CD8-positive, alpha-beta memory T cell (primary cell): ENCODE measurements at places on chromosomes 12 and 14.

DNA sequence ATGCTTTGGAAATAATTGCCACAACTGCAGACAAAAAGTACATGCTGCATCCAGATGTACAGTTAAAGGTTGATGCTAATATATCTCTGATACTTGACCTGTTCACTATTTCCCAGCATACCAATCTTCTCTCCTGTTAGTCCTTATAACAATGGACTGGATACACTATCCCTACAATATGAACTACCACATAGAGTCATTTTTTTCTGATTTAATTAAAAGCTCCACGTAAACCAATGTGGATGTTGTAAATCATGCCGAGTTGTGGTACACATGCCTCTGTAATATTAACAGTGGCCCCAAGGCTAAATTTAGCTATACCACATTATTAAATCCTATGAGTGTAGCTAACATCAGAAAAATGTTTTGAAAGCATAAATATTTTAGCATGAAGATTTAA, 469.1 kb upstream of the RPL10L start:
- no peak for DNase-seq

DNA sequence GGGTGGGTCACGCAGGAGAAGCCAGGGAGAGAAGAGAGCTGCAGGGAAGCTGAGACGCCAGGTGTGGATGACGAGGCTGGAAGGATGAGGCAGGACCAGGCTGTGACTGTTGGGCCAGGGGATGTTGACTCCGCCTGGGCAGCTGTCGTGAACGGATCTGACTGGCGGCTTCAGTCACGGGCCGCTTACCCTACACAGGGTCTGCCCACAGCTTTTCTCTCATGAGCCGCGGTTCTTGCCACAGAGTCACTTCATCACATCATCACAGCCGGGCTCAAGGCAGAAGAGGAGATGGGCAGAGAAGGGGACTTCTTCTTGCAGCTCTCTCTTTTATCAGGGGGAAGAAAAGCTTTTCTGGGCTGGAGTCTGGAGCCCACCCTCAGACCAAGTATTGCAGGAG, 7.7 kb downstream of the CLBA1 start:
- DNase-seq, result no peak

DNA sequence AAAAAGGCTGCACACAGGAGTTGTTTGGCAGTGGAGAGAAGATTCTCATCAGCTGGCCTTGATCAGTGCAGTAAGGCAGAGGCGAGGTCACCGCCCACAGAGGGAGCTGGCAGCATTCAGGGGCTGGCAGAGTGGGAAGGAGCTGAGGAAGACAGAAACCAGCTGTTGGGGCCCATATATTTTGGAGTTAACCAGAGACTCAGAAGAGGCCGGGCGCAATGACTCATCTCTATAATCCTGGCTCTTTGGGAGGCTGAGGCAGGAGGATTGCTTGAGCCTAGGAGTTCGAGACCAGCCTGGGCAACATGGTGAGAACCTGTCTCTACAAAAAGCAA, 17.7 kb downstream of the SMCO2 start:
- no peak for DNase-seq

- no peak for DNase-seq
These were observed 29.7 kb downstream of the R3HDM2 start for GRCh38 chr12:57401165-57401564.

GRCh38 chr12:113837084-113837483, 129.0 kb downstream of the RBM19 start:
- no peak for DNase-seq

DNA sequence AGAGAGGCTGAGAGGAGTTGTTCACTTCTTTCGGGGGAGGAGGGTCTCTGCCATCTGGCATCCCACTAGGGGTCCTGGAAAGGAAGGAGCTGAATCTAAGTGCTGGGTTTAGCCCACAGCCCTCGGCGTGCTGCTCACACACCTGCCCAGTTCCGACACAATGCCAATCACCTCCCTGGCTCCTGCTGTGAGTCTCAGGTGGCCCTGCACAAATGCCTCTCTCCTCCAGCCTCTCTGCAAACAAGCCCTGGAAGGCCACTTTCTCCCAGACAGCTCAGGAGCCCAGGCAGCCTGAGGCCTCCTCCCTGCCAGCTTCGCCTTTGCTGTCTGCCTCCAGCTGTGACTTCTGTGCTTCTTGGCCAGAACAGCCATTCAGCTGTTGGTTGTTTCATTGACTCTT, 51.2 kb downstream of the SMIM41 start:
- DNase-seq, result no peak

- no peak for DNase-seq
These were observed 143.5 kb downstream of the RIMBP2 start for GRCh38 chr12:130572553-130572952.

GRCh38 chr12:68190301-68190700, 30.8 kb upstream of the IFNG start:
- no peak for DNase-seq

DNA sequence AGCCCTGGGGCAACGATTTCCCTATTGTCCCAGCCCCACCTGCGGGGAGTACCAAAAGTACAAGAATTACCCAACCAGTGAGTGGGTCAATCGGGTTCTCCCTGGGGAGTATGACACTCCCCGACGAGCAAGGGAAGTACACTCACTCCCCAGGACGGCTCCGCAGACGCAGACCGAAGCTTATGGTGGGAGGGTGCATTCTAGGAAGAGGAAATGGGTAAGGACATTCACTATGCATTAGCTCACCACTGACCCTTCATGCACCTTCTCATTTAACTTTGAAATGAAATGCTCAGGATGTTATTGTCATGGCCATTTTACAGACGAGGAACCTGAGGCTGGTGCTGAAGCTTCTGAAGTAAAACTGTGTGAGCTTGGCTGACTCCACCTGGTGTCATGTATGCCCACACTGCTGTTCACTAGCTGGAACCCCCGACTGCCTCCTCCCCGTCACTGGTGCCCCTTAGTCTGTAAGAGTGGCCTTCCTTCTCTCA, 45.8 kb upstream of the TMED10 start:
- no peak for DNase-seq

DNA sequence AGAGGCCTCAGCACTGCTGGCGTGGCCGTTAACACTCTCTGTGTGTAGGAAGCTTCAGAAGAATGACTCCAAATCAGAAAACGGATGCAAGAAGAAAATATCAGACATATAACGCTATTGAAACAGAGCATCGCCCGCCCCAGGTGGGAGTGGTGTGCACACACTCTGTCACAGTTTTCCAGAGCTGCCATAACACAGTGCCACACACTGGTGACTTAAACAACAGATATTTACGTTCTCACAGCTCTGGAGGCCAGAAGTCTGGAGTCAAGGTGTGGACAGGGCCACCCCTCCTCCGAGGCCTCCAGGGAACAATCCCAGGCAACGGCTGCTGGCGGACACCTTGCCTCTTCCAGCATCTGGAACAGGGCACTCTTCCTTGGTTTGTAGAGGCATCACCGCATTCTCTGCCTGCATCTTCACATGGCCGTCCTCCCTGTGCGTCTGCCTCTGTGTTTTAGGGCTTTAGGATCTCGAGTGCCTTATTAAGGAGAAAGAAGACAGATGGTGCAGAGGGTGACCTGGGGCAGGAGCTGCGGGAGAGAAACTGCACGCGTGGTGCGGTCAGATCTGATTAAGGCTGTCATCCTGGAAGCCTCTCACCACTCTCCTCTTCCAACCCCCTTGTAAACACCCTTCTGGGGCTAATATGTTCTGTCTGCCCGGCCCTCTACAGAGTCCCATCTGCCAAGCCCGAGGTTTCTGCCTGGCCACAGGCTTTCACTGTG, 141.0 kb downstream of the SLC15A4 start:
- no peak for DNase-seq

DNA sequence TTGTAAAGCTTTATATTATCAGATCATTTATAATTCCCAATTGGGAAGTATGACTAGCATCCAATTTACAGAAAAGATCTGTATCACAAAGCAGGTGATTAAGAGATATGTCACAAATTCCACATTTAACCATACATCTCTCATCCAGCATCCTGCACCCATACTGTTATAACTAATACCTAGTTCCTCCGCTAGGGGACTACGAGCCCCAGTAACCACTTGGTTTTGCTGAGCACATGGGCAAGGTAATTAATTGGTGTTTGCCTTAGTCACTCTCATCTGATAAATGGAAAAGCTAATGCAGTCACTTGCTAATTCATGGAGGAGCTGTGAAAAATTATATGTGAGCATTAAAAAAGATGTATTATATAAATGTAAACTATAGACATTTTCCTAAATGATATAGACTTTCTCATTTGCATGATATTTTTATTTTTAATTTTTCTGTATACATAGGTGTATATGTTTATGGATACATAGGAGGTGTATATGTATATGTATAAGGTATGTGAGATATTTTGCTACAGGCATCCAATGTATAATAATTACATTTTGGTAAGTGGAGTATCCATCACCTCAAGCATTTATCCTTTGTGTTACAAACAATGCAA, 1031.8 kb downstream of the GALC start:
- DNase-seq, result no peak

DNA sequence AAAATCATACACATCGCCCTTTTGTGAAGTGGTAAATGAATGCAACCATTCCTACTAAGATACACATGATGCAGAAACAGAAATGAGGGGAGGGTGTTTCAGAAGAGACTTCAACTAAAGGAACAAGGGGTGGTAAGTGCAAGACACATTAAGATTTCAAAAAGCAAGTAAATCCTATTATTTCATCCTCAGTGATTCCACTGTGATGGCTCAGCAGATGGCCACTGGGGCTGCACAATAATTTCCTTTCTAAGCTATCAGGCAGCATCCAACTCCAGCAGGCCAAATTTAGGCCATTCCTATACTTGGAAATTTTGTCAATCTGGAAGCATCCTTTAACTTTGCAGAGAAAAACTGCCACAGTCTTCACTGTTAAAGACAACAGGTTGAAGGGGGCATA, 272.4 kb downstream of the NELL2 start:
- no peak for DNase-seq

- no peak for DNase-seq
These were observed 46.1 kb downstream of the TMTC1 start for GRCh38 chr12:29737644-29738043.

GRCh38 chr12:122454250-122454721, 31.8 kb upstream of the CLIP1 start:
- DNase-seq, result no peak

- DNase-seq, result no peak
These were observed 126.9 kb upstream of the FKBP4 start for GRCh38 chr12:2667716-2668440.

DNA sequence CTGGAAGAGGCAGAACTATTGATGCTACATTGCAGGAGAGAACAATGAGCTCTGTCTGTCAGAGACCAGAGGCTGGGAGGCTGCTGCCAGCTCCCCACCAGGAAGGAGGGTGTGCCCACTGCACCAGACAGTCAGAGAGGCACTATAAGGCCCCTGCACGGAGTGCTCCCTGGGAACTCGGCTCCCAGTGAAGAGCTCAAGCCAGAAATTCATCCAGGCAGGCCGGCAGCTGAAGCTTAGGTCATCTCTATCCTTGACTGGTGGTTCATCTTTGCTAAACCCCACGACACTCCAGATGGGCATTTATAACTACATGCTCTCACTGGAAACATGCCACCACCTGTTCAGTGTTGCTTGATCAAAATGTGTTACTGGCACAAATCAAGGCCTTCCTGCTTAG, 65.1 kb upstream of the GPATCH2L start:
- DNase-seq, result no peak

DNA sequence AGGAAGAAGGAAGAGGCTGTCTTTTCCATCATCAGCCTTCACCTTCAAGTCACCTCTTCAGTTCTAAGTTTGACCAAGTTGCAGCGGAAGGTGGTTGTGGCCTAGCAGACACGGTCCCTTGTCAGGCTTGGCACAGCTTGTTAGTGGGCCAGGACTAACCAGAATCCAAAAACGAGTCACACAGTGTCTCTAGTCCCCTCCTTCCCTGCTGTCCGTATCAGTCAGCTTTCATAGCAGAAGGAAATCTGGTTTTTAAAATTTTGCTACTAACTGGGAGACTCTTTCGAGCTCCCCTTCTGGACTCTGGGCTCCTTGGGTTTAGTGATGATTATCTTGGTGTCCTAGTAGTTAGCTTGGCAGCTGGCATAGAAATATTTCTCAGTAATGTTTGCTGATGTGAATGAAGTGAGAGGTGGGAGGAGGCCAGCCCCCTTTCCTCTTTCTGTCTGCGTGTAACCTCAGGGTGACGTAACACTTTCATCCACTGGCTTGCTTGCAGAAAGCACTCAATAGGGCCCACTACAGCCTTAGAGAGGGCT, 3.8 kb downstream of the ETV6 start:
- DNase-seq, result no peak
